ENCODE measurements at places on chromosomes 11 and 22. TPM values are rescaled to one million over a fixed set of nuclear protein-coding genes. Genes with fewer than 3 reads are reported as not detected.

DNA sequence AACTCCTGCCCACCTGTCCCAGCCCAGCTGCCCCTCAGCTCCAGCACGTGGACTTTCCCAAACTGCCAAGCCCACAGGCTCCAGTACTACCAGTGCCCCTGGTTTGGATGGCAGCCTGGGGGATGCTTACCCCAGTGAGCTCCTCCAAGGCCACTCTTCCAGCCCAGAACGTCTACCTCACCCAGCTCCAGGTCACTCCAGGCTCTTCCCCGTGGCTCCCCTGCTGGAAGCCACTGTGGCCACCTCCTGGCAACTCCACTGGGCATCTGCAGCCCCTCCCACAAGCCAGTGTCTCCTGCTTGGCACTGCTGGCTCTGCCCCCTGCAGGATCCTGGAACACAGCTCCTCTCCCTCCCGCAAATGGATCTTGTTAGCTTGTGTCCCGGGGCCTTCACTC is 29.3 kb downstream of the LMO1 start:
- DNase-seq = peak; percentile 19

OMP gene
- not detected for total RNA-seq

SLC22A6 gene
- total RNA-seq = not detected

- no peak for DNase-seq
Measured at GRCh38 chr11:11415901-11416300, 62.9 kb upstream of the CSNK2A3 start.

- no peak for DNase-seq
Measured at GRCh38 chr22:35229865-35230264, 27.4 kb upstream of the HMGXB4 start.

NPAS4 gene
- not detected for total RNA-seq

- DNase-seq = no peak
Measured at GRCh38 chr22:33056108-33056507, 2.1 kb downstream of the SYN3 start.

DNA sequence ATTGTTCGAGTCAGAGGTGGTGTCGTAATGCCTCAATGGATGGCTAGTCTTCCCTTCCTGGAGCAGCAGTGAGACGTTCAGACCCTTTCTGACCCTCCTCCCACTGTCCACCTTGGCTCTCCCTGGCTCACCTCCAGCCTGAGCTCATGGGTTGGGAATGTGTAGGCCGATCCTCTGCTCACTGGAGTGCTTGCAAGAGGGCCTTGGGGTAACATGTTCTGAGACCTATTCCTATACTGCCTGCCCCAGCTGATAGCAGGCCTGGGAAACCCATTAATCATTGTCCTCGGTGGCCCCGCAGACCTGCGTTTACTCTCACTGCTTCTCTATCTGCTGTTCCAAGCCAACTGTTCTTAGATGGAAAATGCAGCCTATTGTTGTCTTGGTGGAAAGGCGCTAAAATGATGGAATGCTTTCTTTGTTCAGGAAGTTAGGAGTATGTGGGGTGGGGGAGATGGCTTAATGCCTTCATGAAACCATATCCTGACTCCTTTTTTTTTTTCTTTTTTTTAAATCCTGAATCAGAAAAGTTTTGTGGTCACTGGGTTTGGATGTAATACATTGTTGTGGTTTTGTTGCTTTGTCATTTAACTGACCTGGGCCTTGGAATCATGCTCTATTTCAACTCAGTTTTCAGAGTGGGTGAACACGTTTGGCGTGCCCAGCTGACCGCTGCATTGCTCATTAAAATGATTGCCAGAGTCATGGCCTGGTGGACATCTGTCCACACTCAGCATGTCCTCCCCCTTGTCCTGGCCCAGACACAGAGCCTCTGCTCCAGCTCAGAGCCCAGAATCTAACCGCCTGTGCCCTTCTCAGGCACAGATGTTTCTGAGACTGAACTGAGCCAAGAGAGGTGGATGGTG is 72.5 kb downstream of the MICAL2 start:
- DNase-seq = peak; percentile 94

DNA sequence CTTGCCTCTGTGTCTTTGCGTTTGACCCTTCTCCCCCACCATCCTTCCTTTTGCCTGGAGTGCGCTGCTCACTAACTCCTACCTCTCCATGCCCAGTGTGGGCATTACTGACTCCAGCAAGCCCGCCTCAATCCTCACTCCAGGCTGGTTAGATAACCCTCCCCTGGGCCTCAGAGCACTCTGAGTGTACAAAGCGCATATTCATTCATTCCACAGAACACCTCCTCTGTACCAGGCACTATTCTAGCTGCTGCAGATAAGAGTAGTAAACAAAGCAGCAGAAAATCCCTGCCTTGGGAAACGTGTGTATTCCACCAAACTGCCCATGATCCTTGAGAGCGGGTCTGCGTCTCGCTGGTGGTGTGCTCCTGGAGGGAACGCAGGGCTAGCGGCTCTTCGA is 3.2 kb downstream of the SLC22A8 start:
- DNase-seq = no peak

PDHX gene
- 22.7 TPM for total RNA-seq

- peak; percentile 85 for DNase-seq
Measured at GRCh38 chr11:13169709-13170108, 107.9 kb upstream of the BMAL1 start.

- DNase-seq = no peak
Measured at GRCh38 chr11:26715133-26715532, 6.7 kb downstream of the SLC5A12 start.

DNA sequence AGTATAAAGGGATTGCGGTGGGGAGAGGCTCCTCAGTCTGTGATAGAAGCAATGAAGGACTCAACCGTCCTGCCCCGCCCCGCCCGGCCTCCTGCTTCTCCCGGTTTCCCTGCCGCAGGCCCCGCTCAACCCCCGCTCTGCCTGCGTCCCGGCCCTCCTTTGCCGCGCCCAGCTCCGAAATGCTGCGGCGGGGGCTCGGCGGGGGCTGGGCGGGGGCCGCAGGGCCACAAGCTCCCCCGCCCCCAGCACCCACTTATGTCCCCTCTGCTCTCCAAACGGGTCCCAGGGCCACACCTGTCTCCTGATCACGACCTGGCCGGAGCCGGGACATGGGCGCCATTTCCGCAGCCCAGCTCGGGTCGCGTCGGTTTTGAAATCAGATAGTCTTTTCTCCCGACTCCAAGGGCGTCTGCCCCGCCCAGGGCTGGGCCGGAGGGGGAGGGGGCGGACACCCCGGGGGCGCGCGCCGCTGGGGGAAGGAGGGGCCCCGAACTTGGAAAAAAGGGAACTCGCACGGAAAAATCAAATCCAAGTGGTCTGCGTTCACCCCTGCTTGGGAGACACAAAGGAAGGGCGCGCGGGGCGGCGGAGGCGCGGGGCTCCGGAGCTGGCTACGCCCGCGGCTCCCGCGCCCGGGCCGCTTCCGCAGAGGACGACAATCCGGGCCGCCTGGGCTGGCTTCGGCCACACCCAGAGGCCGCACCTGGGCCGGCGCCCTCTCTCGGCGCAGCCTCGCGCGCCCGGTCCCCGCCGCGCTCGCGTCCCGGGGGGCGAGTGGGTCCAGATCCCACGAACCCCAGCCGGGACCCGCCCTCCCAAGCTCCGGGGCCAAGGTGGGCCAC is 70.6 kb upstream of the EP300 start:
- DNase-seq = peak; percentile 61

DNA sequence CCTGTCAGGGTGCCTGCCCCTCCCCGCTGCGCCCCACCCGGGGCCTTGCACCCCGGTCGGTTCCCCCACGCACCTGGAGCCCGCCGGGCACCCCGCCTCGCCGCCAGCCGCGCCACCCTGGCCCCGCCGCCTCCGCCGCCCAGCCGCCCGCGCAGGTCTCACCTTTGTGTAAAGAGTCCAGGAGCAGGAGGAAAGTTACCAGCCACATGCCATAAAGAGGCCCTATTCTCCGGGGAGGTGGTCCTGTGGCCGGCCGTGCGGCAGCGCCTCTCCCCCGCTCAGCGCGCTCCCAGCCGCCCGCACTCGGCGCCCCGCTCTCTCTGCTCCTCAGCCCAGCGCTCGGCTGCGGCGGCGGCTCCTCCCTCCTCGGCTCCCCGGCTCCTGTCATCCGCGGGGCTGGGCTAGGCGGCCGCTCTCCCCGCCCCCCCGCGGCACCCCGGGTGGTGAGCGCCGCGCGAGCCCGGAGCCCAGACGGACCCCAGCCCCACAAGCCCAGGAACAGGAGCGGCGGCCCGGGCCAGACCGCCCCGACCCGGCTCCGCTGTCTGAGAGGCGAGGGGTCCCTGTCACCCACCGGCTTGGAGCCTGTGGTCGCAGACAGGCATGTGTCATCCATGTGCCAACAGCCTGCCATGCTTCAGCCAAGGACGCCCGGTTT is at the start of gene DSCAML1:
Gene DSCAML1 (minus strand): TSS at position 345 of the 658 bp plus-strand sequence. CDS start 137 bp downstream, at position 208.
- DNase-seq = no peak

GRCh38 chr11:110989428-110990133 is 255.9 kb upstream of the POU2AF2 start:
- DNase-seq = no peak

DNA sequence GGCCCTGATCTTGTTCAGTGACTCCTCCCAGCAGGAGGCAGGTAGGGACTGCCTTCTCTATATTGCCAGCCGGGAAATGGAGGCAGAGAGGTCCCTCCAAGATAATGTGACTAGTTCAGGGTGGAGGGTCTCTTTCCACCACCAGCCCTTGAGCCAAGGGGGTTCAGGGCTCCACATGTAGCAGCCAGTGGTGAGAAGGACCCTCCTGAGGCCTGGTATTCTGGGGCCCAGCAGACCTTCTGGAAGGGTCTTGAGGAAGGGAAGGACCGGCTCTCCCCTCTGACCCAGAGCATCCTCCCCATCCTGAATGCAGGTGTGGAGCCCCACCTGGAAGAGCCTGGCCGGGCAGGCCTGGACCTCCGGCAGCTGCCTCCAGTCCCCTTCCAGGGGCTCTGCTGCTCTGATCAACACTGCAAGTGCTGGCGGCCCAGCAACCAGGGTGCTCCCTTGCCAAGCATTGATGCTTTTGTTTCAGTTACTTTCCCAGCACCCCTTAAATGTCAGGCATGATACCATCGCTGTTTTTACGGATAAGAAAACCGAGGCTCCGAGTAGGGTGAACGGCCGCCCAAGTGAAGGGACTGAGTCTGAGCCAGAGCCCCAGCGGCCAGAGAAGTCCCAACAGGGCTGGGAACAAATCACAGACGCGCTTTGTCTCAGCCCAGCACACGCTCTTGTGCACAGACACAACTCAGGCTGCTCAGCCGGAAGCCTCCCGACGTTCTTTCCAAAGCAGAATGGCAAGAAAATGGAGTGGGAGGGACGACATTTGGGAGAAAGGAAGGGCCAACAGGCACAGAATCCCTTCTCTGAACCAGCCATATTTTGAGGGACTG is 38.8 kb downstream of the DKK3 start:
- no peak for DNase-seq

DNA sequence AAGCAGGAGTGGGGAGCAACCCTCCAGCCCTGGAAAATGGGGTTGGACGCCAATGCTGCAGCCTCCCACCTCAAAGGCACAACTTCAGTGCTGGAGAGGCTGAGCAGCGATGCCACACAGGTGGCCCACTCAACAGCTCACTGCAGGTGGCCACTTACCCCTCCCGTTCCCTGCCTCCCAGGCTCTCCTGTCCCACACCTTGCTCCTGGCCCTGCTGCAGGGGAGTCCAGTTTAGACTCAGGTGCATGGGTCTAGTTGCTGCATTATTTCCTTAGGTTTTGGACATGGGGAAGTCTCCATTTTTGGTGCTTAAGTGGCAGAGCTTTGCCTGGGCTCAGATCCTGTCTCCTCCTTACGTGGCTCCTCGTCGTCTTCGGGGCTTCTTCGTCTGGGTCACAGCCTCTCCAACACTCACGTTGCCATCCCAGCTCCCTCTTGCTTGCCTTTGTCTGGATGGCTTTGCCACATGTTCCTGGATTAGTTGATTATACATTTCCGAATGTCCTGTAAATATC is 898.3 kb downstream of the BRD1 start:
- no peak for DNase-seq

DNA sequence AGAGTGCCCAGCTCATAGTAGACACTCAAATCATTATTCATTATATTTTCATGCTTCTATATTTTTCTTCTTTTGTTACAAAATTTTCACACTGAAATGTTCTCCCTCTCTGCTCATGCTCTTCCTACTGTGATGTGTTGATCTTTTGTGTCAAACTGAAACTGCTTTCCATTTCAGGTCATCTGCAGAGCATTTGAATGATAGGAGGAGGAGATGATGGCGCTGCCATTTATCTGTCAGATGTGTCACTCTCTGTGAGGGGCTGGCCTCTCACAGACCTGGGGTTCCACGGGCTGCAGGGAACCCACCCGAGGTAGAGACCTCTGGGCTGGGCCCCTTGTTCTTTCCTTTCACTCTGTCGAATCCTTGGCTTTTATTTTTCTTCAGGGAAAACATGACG is 41.1 kb downstream of the OR10A6 start:
- DNase-seq = no peak

- DNase-seq = no peak
Measured at GRCh38 chr22:26751217-26751616, 93.8 kb downstream of the MIAT start.

DNA sequence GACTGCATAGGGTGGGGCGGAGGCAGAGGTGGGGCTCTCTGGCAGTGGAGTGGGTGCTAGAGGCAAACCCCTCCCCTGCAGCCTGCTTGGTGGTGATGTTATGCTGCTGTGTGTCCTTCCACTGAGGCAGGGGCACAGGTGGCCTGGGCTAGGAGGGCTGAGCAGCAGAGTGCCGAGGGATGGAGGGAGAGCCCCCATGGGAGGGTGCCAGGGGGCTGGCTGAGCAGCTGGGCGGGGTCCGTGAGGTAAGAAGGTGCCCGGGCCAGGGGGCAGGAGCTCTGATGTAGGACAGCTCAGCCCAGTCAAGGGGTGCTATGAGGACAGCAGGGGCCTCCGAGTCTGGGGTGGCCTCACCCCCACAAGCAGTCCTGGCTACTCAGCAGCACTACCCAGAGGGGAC is 4.2 kb downstream of the CLDN5 start:
- no peak for DNase-seq

CELSR1 gene
- 19.3 TPM for total RNA-seq

FAM227A gene
- 1.2 TPM for total RNA-seq

DNA sequence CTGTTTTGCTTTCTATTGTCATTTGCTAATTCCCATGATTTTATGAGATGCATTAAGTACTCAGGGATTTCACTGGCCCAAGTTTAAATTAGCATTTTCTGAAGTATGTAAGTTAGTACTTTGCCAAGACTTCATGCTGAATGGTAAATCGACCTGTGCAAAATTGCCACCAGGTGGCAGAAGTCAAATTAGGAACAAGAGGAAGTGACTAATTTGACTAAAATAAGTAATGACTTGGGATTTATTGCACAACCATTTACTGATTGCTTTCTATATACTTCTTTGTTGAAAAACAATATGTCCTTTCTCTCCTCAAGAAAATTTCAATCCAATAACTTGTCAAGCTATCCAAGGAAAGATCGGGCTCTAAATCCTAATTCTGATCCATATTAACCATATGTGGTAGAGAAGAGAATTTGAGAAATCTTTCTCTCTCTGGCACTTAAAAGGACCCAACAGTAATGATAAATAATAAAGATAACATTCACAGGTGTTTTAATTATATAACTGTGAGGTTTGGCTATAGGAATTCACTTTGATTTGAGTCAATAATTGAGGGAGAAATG is 253.7 kb upstream of the CHORDC1 start:
- DNase-seq = peak; percentile 76

OR51E1 gene
- total RNA-seq = not detected

GRCh38 chr11:45409587-45409986 is 123.4 kb upstream of the SYT13 start:
- DNase-seq = no peak

Measured in PC-3 (cell line).